Dermis microvascular lymphatic vessel endothelial cell (primary cell): ENCODE measurements at places on chromosomes 1 and 21.

GRCh38 chr1:220045356-220046051 is 801 bp downstream of the EPRS1 start:
- peak; percentile 17 for DNase-seq

DNA sequence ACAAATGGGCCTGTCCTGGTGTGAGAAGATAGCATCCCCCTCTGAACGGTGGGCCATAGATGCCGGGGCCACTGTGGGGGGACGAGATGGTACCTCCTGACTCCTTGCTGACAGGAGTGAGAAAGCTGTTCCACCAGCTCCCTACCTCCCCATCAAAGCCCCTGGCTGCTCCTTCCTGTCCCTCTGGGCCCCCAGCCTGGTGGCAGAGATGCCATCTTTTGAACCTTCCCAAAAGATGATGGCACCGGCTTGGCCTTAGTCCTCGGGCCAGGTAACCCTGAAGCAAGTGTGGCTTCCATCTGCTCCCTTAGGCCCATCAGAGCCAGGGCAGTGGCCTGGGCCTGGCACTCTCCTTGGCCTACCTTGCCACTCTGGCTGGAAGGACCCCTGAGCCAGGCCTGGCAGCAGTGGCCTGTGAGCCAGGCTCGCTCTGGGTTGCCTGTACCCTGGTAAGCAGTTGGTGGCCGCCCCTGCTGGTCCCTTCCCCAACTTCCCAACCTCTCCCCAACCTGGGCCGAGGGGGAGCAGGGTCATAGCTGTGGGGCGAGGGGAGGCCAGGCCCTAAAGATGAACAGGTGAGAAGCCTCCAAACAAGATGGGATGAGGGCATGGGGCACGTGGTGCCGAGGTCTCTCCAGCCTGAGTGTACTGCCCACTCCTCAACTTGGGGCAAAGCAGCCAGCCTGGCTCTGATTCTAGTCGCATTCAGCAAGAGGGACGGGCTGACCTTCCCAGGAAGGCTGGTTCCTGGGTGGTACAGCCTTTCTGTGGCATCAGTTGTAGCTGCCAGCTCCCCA is 34.7 kb downstream of the ZBTB17 start:
- no peak for DNase-seq

- no peak for DNase-seq
These were observed 476.0 kb upstream of the CAMK1G start for GRCh38 chr1:209107535-209107934.

- no peak for DNase-seq
These were observed 71.2 kb downstream of the PCNX2 start for GRCh38 chr1:233224311-233224710.

DNA sequence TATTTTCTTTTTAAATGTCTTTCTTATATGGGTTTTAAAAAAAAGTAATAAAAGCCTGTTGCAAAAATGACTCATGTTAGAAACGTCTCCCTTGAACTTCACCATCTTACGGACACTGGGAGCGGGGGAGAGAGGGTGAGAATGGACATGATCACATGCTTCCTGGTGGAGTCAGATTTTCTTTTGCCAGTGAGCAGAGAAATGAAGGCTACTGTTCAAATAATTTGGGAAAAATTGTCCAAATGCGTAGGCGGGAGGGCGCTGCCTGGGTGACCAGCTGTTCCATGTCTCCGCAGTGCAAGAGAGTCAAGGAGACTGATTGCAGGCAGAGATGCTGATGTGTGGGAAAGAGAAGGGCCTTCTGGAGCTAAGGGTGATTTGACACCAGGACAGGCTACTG is 23.1 kb downstream of the EIF2D start:
- no peak for DNase-seq

DNA sequence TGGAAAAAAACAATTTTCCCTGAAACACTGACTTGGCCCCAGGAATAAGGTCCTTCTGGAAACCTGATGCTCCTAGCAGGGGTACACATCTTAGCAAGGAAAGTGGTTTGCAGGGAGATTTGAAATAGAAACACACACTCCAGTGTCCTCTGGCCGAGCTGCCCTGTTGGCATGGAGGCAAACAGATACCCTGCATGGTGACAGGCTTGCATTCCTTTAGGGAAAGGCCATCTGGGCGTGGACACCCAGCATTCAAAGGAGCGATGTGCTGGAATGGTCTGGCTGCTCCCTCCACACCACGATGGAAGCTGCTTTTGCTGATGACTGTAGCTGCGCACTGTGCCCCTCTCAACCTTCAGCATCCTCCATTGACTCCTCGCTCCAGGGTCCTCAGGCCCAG is 41.5 kb upstream of the BCAR3 start:
- DNase-seq = no peak

DNA sequence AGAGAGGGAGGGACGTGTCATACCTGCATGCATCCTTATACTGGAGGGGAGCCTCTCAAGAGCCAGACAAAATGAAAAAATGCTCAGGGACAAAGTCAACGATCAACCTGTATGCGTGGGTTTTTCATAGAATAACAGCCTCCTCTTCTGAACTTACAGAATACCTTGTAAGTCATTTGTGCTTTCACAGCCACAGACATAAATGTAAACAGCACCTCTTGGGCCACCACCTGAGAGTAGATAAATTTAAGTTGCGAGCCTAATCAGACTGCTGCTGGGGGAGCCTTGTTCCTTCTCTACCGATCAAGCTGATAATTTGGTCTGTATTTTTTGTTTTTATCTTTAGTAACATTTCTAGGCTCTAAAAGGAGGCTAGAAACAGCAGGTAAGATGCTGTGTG is 223.1 kb downstream of the KIF26B start:
- no peak for DNase-seq

GRCh38 chr1:78132174-78132947 is 86.6 kb downstream of the GIPC2 start:
- no peak for DNase-seq

- DNase-seq = no peak
These were observed 2.3 kb downstream of the HIPK1 start for GRCh38 chr1:113931451-113931851.

DNA sequence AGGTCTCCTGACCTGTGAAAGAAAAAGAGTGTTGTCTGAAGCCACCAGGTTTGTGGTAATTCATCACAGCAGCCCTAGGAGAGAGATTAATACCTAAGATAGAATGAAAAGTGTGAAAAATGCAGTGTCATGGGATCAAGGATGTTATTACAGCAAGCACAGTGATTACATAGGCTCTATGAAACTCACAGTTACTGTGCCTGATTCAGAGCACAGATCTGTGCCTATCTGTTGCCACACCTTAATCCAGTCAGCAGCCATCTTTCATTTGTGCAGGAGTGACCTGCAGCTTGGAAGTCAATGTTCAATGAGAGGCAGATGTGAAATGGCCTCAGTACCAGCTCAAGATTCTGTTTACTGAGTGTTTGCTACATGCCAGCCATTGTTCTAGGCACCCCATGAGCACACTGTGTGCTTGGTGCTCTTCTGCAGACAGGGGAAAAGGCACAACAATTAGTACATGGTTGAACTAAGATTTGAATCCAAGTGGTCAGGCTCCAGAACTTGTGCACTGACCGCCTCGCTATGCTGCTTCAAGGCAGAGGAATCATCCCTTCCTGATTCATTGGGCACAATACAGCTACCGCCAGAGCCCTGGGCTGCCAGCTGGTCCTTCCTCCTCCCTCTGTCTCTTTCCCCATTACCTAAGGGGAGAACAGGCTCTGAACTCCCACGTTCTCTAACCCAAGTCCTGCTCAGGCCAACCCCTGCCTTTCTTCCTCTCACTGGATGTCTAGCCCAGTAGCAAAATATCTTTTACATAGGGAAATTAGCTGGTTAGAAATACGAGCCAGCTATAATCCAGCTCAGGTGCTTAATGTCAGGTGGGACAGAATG is 56.3 kb upstream of the NEK2 start:
- no peak for DNase-seq
